ENCODE measurements at places on chromosomes 1 and 21.

DNA sequence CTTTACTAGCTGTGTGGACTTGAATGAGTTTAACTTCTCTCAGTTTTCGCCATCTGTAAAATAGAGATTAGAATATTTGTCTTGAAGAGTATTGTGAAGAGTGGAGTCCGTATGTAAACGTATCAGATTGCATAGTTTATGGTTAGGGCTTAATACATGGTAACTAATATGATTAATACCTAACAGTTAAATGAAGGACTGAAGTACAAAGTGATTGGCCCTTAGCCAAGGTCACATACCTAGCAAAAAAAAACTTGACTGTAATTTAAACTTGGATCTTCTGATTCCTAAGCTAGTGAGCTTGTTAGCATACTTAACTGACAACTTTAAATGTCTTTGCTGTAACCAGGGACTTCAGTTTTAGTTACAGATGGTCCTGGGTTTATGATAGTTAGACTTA lies 1.9 kb downstream of the GIPC2 start:
- DNase-seq = no peak

- DNase-seq = no peak
These were observed 342.9 kb upstream of the PLXNA2 start for GRCh38 chr1:208587110-208587509.

GRCh38 chr1:238242181-238242580 lies 351.5 kb upstream of the ZP4 start:
- no peak for DNase-seq

DNA sequence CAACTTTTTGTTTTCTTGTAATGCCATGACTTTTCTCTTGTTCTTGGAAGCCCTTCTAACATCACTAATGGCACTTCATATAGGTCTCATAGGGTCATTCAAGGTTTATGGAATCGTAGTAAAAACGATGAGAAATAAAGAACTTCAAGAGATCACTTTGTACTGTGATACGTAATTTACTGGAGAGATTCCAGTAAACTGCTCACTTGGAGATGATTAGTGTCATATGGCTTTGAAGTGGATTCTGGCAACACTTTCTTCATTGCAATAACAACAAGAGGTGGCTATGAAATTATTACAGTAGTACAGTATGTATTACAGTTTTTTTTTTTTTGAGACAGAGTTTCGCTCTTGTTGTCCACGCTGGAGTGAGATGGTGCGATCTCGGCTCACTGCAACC lies 103.4 kb downstream of the RUSC1 start:
- no peak for DNase-seq

DNA sequence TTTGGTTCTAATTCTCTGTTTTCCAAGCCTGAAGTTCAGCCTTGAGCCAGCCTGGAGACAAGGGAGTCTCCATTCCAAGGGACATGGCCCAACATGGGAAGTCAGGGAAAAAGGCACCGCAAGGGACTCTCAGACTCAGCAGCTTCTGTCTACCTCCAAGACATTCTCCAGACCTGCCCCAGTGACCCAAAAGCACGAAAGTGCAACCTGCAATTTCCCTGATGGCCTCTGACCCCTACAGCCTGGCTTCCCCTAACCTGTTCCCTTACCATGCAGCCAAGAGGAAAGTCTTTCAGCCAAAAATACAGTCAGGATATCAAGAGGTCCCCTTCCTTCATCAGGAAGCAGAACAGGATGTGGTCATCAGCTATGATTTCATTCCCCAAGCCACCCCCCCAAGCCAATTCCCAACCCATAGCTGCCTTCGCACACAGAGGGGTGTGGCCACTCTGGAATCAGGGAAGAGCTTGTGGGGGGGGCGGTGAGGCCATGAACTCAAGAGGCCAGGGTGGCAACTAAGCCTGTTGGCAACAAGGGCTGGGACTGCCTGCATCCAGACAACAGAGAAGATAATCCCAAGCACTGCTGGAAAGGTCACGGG lies 59.2 kb downstream of the TIAM1 start:
- DNase-seq = peak; percentile 19

DNA sequence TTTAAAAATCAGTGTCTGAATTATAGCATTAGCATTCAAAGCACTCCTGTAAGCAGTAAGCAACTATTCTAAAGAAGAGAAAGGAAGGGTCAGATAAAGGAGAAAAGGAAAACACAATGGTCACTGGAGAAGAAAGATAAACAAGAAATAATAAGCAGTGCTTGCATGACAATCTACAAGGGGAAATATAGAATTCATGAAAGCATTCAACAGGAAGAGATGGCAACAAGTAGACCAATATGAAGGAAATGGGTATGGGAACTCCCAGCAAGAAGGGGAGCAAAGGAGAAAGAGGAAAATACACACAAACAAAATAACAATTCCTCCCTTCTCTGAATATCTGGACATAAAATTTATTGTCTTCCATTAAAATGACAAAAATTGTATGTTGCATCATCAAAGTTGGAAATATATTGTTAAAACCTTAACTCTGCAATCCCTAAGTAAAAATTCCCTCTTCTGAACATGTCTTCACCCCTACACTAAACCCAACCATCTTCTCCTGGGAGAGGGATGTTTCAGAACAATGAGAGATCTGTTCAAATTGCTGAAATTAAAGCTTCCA lies 206.3 kb upstream of the SAMSN1 start:
- no peak for DNase-seq

DNA sequence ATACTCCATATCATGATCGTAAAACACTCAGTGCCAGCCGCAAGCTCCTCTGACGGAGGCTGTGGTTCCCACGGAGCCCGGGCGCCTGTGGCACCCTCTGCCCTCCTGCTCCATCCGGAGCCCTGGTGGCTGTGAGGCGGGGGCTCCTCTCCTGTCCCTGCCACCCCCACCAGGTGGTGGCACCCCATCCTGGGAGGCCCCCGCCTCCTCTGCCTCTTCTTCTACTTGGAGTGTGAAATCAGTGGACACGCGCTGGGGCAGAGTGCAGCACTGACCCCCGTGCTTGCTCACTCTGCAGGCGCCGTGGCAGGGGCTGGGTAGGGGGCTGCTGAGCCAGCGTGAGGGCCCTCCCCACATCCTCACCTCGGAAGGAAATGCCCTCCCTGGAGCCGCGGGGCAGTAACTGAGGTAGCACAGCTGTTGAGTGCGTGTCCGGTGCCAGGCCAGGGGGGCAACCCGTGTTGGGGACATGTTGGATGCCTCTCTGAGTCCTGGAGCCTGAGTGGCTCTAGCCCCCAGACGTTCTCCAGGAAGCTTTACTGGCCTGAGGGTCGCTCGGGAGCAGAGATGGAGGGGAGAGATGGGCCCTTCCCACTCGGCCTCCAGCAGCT lies 58.7 kb upstream of the ABCG1 start:
- no peak for DNase-seq

DNA sequence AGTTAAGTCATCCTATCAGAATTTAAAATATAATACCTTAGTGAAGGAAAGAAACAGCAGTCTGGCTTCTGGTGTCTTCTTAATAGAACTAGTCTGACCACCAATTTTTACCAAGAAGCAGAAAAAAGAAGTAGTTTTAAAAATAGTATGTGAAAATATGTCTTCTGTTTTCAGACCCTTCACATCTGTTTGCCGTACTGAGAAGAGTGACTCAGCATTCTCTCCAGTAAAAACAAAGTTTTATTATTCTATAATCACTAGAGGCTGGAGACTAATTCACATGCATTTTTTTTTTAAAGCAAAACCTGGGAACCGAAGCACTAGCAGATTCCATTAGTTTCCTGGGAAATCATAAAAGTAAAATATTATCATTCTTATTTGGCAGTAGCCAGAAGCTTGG lies 163.8 kb downstream of the COL24A1 start:
- no peak for DNase-seq

DNA sequence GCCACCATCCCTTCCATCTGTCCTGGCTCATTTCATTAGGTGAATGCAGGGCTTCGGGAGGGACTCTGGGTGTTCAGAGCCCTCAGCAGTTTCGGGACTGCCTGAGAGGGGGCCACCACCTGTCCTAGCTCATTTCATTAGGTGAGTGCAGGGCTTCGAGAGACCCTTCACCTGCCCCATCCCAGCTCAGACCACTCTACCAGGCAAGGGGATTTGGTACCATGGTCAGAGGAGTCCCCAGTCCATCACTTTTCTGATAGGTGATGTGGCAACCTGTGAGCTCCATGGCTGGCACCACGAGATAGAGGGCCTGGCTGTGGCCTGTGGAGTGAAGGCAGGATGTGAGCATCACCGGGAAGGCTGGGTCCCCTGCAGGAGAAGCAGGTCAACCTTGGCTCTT lies 32.9 kb upstream of the KDM4A start:
- DNase-seq = no peak

- DNase-seq = no peak
These were observed 4.7 kb upstream of the PCSK9 start for GRCh38 chr1:55034476-55035133.

GRCh38 chr1:14718476-14718875 lies 120.0 kb downstream of the KAZN start:
- no peak for DNase-seq

DNA sequence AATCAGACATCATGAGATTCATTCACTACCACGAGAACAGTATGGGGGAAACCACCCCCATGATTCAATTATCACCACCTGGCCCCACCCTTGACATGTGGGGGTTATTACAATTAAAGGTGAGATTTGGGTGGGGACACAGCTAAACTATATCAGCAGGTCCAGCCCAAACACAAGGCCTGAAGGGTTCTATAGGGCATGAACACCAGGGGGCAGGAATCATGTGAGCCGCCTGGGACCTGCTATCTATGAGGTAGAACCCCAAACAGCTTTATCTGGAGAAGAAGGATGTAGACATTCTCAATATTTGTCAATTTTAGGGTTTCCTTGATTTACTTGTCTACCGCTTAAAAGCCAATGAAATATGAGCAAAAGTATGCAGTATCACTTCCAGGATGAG lies 294.9 kb upstream of the DEPDC1 start:
- peak; percentile 4 for DNase-seq

DNA sequence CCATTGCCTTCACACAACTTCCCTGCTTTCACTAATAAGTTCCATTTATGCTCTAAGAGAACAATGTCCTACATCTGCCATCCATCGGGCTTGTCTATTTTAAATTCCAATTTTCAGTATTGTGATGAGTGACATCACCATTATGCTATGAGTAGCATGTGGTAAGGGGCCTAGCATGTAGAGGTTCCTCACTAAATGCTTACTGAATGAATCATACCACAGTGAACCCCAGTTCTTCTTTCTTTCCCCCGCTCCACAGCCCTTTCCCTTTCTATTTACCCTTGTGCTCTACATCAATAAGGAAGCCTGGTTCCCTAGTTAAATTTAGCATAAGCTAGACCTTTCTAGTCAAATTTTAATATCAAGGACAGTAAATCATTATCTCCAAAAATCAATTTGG lies 195.0 kb upstream of the RGS18 start:
- peak; percentile 79 for DNase-seq

DNA sequence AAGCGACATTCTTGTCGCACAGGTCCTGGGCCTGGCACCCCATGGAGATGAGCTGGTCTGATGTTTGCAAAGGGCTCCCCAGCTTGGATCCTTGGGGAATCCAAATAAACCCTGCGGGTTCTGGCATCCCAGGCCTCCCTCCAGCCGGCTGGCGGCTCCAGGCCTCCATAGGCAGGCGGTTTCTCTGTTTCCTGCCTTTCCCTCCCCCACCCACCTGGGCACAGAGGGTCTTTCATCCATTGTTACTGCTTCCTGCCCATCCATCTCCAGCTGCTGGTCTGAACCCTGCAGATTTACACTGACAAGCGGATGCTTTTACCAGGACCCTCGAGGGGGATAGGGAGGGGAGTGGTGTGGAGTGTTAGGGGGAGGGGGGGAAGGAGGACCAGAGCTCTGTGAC lies 39.1 kb upstream of the ID3 start:
- no peak for DNase-seq

GRCh38 chr1:166627558-166627957 lies 211.7 kb upstream of the POGK start:
- DNase-seq = no peak

- no peak for DNase-seq
These were observed 76.4 kb upstream of the DSCAM start for GRCh38 chr21:40923407-40923806.

DNA sequence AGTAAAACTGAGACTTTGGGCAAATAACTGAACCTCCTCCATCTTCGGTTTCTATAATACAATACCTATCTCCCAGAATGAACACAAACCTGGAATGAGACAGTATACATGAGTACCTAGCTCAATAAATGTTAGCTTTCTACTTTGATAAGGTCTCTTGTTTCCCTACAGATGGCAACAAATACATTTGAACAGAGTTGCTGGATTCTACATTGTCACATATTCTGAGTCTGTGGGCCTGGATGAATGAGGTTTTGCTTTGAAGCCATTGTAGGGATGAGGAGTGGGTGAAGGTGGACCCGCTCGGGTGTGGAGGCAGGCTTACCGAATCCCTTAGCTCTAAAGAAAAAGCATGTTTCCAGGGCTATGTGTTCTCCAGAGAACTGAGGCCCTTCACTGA lies 13.9 kb upstream of the FYB2 start:
- DNase-seq = no peak

- DNase-seq = no peak
These were observed 336.0 kb upstream of the NFIA start for GRCh38 chr1:60746278-60746791.

DNA sequence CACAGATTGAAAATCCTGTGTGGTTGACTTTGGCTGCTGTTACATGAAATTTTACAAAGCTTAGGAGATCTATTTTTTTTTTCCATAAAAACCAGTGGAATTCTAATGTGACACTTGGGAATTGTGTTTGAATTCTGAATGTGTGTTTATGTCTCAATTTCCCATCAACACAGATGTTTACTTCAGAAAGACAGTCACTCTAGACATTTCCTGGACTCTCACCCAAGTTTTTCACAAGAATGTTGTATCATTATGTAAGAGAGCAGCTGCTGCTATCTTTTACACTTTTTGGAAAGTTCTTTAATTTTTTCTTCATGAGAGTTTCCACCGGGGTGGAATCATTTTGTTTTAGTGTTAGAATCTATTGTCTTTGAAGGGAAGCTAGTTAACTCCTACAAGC lies 210.1 kb downstream of the GIPC2 start:
- DNase-seq = no peak

DNA sequence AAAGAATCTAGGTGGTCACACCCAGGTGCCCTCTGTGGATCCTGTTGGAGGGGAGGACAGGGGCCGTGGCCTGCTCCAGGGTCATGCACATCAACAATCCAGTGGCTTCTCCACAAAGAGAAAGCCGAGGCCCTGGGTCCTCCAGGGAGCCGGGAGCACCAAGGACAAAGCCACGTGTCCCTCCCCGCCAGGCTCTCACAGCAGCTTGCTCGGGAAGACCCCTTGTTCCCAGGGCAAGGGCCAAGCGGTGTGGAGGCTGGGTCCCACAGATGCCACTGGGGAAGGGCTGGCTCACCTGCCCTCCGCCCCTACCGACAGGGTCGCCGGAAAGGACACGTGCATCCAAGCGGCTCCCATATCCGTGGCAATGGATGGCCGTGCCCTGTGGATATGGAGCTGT lies 192.9 kb upstream of the VAMP3 start:
- DNase-seq = no peak

- DNase-seq = no peak
These were observed 34.9 kb upstream of the ESRRG start for GRCh38 chr1:216758161-216758560.

DNA sequence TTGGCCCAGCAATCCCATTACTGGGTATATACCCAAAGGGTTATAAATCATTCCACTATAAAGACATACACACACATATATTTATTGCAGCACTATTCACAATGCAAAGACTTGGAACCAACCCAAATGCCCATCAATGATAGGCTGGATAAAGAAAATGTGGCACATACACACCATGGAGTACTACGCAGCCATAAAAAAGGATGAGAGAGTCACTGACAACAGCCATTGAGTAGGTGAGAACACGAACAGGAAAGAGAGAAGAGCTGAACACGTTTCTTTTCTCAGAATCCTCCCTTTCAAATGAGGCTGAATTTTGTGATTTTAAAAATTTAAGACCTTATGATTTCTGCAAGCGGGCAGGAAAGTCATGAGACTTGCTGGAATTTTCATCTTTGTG lies 10.1 kb upstream of the RABGAP1L start:
- no peak for DNase-seq
